ENCODE measurements at places on chromosomes 11 and 22.
A peak's percentile ranks its signal among the peaks of the same experiment; 100 is the strongest.

- DNase-seq, result no peak
Observed at GRCh38 chr11:76649011-76649410, 21.5 kb downstream of the LRRC32 start.

DNA sequence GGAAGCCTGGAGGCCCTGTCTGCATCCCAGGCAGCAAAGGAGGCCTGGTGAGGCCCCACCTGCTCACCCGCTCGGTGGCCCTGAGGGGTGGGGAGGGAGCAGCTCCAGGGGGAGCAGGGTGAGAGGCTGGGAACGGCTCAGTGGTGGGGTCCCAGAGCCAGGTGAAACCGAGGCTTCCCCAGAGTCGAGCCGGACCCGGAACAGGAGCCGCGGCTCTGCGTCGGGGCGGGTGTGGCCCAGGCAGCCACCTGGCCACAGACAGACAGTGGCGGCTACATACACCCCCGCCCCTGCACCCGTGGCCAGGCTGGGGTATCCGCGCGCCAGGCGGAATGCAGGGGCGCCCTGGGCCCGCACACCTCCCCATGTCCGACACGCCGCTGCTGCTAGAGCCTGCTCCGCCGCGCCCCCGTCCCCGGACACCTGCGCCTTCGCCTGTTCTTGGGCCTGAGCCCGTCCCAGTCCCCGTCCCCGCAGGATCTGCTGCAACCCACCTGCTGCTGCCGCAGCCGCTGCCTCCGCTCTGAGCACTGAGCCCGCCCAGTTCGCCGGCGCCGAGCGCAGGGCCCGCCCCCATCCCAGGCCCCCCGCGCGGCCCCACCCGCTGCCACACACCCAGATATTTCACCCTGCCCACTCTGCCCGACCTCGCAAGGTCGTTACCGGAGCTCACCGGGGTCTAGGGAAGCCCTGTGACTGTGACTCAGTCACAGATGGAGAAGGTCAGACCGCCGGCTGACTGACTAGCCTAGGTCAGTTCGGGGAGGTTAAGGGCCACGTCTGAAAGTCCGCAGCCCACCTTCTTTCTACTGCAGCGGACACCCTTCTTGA lies at the start of gene SLC7A4:
Gene SLC7A4, minus strand, starts transcription at position 525 of the 831 bp plus-strand sequence. CDS start 749 bp downstream, outside the sequence.
- DNase-seq, result no peak

GRCh38 chr11:128857341-128857740 lies 9.8 kb downstream of the KCNJ1 start:
- DNase-seq, result no peak

DNA sequence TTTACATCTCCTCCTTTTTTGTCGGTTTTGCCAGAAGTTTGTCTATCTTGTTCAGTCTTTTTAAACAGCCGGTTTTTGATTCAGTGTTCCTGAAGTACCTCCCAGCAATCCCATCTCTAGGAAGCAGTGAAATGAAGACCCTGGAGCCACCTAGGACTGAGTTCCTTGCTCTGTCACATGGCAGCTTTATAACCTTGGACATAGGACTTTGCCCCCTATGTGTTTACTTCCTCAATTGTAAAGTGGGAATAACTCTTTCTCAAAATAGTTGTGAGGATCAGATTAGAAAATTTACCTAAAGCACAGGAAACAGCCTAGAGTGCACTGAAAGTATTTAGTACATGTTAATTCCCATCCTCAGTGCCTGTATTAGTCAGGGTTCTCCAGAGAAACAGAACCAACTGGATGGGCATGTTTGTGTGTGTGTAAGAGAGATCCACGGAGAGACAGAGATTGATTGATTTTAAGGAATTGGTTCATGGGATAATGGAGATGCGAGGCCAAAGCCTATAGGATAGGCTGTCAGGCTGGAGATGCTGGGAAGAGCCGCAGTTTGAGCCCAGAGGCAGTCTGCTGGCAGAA lies 20.0 kb downstream of the FAM83F start:
- no peak for DNase-seq

DNA sequence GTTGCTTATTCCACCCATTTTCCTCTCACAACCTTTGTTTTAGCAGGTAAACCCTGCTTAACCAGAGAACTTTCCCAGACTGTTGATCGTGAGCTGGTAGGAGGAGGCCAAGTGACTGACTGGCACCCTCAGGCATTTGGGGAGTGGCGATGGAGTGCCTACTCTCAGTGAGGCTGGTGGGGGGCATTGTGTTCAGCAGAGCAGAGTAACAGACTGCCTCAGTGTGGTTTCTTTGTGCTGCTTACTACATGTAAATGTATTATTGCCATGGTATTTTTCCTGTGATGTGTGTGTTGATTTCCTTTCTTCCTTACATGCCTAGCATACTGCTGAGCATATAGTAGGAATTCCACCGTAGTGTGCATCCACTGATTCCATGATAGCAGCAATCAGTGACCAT lies 2.6 kb downstream of the MARK2 start:
- no peak for DNase-seq

- DNase-seq, result no peak
Observed at GRCh38 chr11:45149483-45150056, 3.1 kb downstream of the PRDM11 start.

DNA sequence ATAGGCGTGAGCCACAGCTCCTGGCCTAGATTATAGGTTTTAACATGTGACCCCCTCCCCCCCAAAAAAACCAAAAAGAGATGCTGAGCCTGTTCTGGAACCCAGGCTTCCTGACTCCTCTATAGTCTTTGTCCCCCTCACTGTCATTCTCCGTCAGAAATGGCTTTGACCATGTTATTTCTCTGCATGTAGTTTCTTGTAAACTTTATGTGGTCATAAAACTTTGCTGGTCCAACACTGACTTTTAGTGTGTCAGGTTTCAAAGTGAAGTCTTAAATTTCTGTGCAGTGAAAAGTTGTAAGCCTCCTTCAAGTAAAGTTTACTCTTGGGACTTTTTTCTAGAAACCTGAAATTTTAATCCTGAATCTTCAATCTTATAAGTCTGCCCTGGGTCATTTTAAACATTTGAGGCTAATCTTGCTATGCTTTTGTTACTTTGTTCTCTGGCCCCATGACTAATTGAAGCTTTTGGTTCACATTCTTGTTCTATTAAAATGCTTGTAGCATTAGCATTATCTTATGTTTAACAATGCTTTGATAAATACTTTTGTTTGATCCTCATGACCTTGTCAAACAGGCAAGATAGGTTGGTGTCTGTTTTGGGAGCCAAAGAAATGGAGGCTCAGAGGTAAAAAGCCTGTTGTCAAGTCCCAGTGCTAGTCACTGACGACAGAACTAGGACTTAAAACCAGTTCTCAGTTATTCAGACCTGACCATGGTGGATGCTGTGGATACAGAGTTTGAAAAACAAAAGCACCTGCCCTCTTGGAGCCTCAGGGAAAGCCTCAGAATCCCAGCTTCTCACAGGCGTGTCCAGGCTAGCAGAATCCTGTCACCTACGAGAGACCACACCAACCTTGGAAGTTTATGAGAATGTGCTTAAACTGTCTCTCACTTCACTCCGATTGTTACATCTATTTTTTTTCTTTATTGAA lies 87.7 kb upstream of the HORMAD2 start:
- DNase-seq, result no peak

DNA sequence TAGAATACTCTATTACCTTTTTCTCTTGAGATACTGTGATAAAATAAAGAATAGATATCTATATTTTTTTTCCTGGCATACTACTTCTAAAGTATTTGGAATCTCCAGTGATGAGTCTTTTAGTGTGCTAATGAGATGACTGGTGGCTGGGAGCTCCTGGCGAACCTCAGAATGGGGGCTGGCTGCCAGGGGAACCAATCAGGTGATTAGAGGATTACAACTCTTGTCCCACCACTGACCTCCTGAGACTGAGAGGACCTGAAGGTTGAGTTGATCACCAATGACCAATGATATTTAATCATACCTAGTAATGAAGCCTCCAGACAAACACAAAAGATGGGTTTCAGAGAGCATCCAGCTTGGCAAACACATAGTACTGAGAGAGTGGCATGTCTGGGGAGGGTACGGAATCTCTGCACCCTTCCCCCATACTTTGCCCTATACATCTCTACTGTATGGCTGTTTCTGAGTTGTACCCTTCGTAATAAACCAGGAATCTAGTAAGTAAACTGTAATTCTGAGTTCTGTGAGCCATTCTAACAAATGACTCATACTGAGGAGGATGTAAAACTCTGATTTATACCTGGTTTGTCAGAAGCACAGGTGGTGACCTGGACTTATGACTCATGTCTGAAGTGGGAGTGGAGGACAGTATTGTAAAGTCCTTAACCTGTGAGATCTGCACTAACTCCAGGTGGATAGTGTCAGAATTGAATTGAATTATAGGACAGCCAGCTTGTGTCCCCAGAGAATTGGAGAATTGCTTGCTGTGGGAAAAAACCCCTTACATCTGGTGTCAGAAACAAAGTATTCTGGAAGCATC lies 325.3 kb upstream of the LRRC4C start:
- peak; percentile 17 for DNase-seq

GRCh38 chr11:126585774-126586491 lies 230.4 kb downstream of the ST3GAL4 start:
- DNase-seq, result peak; percentile 75

DNA sequence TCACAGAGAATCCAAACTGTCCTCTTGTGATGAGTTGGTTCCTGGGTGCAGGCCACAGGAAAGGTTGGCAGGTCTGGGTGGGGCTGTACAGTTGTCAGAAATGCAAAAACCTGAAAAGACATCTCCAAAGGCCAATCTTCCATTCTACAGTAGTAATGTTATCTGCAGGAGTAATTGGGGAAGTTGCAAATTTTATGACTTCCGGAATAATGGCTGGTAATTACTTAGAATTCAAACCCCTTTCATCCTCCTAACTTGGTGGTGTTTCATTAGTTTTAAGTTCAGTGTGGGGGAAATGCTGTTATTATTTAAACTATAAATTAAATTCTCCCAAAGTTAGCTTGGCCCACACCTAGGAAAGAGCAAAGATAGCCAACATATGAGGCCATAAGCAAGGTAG lies 64.7 kb upstream of the FAT3 start:
- DNase-seq, result no peak

GRCh38 chr11:12677131-12677530 lies 2.9 kb downstream of the TEAD1 start:
- no peak for DNase-seq

GRCh38 chr22:49303061-49303735 lies 524.5 kb downstream of the BRD1 start:
- no peak for DNase-seq

GRCh38 chr11:22558664-22559063 lies 67.0 kb downstream of the FANCF start:
- no peak for DNase-seq

DNA sequence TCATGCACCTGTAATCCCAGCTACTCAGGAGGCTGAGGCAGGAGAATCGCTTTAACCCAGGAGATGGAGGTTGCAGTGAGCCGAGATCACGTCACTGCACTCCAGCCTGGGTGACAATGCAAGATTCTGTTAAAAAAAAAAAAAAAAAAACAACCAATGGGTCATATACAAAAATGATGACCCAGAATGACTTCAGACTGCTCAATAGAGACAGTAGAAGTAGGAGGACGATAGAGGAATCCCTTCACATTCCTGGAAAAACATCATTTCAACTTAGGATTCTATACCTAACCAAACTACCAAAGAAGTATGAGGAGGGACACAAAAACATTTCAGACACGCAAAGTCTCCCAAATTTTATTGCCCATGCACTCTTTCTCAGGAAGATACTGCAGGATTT lies 14.1 kb upstream of the CBX7 start:
- DNase-seq, result no peak

DNA sequence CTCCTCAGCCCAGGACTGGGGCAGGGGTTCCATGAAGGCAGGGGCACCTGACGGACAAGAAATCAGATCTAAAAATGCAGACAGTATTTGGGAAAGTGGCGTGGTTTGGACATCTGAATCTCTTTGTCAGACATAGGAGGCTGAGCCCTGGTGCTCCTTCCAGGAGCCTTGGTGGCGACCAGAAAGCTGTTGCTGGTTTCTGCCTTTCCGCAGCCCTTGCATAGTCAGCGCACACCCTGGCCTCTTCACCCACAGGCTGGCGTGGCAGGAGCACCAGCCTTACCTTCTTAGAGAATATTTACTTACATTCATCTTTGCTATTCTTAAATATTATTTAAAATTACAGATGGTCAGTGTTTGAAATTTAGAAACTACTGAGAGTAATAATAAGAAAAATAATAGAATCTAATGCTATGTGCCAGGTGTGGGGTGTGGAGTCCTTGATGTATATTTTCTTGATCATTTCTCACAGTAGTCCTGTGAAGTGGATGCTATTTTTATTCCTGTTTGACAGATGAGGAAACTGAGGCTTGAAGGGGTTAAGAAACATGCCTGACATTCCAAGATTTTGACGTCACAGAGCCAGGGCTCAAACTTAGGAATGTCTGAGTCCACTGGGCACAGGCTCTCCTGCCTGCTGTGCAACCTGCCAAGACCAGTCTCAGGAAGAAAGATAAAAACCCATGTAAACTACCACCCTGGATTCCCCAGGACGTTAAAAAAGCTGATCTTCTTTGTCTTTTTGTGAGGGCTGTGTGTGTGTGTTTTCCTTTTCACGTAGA lies 51.6 kb downstream of the TBC1D22A start:
- DNase-seq, result no peak

DNA sequence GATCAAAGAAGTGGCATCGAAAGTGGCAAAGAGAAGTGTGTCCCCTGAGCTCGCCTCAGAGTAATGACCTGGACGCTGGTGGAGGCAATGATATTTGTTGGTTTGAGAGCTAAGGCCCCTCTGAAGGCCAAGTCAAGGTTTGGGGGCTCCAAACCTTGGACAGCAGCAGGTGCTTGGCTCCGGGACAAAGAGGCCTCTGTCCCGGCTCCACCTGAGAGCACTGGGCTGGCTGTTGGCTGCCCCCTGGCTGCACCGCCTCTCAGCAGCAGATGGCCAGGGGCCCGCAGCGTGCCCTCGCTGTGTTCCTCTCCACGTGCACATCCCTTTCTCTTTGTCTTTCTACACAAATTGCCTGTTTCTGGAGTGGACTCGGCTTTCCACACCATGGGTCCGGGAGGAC lies 301.3 kb downstream of the NTM start:
- no peak for DNase-seq

DNA sequence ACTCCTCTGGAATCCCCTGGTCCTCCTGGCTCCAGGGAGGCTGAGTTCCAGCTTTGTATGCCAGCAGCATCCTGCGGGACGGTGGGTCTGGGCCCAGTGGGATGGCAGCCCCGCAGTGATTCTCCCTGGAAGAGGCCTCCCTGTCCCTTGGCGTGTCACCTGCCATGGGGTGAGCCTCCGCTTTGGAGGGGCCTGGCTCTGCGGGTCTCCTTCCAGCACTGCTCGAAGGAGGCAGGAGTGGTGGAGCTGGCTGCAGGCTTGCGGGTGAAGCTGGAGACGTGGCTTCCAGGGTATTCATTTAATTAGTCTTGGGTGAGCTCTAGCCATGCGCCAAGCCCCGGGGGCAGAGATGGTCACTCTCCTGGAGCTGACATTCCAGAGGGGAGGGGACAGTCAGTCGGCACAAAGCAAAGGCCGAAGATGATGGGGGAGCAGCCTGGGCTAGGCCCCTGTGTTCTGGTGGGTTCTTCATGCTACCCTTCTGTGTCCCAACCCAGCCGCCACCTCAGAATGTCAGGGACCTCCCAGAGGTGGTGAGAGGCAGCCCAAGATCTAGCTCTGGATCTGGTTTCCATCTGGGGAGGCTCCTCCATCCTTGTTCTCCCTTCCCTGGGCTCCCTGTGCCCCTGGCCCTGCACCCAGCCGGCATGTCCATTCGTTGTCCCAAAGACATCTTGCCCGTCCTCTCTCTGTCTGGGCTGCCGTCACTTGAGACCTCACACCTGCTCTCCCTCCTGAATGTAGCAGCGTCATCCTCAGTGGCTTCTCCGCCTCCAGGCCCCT lies 1332.5 kb downstream of the BRD1 start:
- DNase-seq, result no peak
